ENCODE measurements at places on chromosomes 3 and 15.

- no peak for DNase-seq
Observed at GRCh38 chr3:14333215-14333614, 69.2 kb upstream of the SLC6A6 start.

GRCh38 chr3:18830087-18830486 lies 318.2 kb upstream of the KCNH8 start:
- DNase-seq: no peak

- peak; percentile 26 for DNase-seq
Observed at GRCh38 chr15:61051569-61052031, 177.5 kb downstream of the RORA start.

DNA sequence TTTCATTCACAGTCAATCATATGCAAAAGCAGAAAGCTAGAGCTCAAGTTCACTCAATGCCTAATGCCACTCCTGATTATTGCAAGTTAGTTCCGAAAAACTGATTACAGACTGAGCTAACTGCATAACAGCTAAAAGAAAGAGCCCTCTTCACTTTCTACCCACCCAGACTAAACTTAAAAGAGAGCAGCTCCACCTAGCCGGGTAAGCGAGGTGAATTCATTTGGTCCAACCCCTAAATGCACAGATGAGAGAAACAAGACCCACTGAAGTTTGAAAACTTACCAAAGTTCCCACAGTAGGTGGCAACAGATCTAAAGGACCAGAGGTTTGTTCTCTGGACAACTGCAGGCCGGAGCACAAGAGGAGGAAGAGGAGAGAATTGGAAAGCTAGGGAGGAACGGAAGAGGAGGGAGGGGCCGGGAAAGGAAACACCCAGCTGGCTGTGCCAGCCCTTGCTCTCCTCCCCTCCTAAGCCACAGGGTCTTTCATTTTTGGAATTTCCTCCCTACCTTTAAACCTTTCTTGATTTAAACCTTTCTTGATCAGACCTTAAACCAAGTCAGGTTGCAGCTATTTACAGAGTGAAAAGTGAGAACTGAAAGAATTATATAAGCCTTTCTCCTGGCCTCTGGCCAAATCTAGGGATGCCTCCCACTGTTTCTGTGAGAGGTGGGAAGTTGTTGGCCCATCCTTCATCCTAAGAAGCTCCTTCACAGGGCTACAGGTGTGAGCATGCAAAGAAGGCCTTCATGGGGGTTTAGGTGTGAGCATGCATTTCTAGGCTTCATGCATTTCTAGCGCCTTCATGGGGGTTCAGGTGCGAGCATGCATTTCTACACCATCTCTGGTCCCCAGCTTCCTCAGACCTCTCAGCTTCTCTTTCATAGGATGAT lies 114.7 kb upstream of the LMOD3 start:
- no peak for DNase-seq

DNA sequence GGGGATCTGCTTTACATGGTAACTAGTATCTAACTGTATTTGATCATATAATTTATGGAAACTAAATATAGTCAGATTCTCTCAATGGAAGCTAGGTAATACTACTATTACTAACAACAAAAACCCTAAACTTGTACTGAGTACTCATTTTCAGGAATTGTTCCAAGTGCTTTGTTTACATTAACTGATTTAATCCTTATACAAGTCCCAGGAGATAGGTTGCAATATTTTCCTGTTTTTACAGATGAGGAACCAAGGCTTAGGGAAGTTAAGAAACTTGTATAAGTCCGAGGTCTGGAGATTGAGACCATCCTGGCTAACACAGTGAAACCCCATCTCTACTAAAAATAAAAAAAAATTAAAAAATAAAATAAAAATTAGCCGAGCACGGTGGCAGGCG lies 7.5 kb upstream of the MTHFS start:
- no peak for DNase-seq

- no peak for DNase-seq
Observed at GRCh38 chr3:183277260-183277659, 24.2 kb downstream of the B3GNT5 start.

GRCh38 chr15:51621155-51621765 lies 1.3 kb downstream of the DMXL2 start:
- DNase-seq: no peak

- no peak for DNase-seq
Observed at GRCh38 chr3:135490219-135490915, 475.2 kb upstream of the PPP2R3A start.

- DNase-seq: no peak
Observed at GRCh38 chr3:54424292-54424691, 301.9 kb downstream of the CACNA2D3 start.

DNA sequence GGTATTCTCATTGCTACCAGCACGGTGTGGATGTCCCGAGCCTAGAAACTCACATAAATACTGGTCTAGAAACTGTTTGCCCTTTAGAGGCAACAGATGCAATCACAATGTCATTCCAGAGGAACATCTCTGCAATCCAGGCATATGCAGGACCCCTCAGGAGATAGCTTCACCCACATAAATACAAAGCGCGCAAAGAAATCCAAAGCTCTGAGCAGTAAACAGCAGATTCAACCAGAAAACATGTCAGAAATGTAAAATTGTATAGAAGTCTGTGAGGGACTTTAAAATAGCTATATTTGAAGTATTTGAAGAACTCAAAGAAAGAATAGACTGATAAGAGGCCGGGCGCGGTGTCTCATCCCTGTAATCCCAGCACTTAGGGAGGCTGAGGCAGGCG lies 291.7 kb downstream of the FAM43A start:
- DNase-seq: no peak

DNA sequence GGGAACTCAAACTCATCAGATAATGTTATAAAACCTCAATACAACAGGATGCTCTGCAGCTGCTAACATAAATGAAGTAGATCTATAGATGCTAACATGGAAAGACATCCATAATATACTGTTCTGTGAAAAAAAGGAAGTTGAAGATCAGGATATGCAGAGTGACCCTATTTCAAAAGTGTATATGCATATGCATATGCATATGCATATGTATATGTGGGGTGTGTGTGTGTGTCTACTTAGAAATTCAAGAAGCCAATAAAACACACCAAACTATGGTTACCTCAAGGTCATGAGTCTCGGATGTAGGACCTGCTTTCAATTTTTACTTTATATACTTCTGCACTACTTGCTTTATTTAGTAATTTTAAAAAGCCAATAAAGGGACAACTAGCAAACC lies 125.6 kb downstream of the ABHD5 start:
- no peak for DNase-seq

DNA sequence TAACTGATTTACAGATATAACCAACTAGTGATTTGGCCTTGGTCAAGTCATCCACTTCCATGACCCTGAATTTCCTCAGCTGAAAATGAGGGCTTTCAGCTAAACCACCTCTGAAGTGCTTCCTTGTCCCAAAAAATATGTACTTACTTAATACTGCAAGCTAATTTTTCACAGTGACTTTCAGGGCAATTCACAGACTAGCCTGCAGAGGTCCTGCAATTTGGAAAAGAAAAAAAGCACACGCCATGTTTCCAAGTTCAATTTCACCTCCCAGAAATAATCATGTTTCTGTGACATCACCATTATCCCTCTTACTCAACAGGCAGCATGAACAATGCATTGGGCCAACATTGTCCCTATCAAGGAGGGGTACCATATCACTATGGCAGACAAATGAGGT lies 218.2 kb downstream of the SHOX2 start:
- DNase-seq: no peak

- DNase-seq: no peak
Observed at GRCh38 chr3:187445356-187445755, 77.2 kb downstream of the RTP4 start.

DNA sequence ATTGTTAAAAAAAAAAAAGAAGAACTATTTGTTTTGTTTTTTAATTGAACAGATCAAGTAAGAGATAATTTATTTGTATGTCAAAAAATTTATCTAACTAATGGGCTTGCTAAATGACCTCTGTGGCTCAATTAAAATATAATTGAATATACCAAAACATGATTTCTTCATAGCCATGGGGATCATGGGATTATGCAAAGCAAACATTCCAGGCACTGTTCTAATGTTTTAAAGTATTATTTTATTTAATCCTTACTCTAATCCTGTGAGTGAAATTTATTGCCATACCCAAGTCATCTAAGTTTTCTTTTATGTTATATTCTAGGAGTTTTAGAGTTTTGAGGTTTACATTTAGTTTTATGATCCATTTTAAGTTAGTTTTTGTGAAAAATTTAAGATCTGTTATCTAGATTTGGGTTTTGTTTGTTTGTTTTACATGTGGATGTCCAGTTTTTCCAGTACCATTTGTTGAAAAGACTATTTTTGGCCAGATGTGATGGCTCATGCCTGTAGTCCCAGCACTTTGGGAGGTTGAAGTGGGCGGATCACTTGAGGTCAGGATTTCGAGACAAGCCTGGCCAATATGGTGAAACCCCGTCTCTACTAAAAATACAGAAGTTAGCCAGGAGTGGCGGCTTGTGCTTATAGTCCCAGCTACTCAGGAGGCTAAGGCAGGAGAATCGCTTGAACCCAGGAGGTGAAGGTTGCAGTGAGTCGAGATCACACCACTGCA lies 52.3 kb upstream of the CNOT10 start:
- no peak for DNase-seq

DNA sequence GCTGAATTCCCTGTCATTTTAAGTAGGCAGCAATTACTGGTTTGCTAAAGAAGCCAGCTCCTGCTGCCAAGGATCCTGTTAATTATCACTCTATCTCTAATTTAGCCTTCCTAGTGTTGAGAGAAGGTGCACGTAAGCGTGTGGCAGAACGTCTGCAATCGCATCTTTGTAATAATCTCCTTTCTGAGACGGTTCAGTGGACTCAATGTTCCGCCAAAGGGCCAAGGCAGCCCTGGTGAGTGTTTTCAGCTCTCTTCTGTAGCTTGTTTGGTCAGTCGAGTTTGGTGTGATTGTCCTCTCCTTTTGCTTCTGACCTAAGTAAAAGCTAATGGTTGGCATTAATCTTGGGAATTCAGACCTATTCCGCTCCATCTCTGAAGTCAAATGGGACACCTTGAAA lies 24.2 kb downstream of the MITF start:
- no peak for DNase-seq
